ENCODE measurements at places on chromosomes 16 and 17.

- no peak for DNase-seq
These were observed 13.2 kb downstream of the SLX4 start for GRCh38 chr16:3598236-3598635.

GRCh38 chr17:29640413-29640812, 17.7 kb upstream of the CORO6 start:
- DNase-seq, result no peak

GRCh38 chr16:88686062-88686438, 257 bp downstream of the SNAI3 start:
- peak; percentile 49 for DNase-seq

DNA sequence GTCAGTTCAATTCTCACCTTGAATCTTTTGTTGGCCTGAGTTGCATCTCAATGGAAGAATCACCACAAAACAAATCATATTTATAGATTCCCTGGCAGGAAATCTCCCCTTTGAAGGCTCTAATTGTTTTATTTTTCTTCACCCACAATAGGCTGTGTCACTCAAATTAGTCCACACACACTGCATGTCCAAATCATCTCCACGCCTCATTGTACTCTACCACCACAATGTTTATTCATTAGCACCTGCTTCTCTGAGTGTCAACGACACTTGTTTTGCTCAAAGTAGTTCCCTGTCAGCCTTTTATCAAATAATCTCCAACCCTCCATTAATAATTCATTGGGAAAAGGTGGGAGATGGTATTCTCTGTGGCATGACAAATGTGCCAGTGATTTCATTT, 164.3 kb downstream of the ABCC12 start:
- no peak for DNase-seq

- DNase-seq, result no peak
These were observed 210.6 kb upstream of the HS3ST3A1 start for GRCh38 chr17:13812350-13812749.

GRCh38 chr17:9336817-9337216, 238.8 kb downstream of the STX8 start:
- no peak for DNase-seq

DNA sequence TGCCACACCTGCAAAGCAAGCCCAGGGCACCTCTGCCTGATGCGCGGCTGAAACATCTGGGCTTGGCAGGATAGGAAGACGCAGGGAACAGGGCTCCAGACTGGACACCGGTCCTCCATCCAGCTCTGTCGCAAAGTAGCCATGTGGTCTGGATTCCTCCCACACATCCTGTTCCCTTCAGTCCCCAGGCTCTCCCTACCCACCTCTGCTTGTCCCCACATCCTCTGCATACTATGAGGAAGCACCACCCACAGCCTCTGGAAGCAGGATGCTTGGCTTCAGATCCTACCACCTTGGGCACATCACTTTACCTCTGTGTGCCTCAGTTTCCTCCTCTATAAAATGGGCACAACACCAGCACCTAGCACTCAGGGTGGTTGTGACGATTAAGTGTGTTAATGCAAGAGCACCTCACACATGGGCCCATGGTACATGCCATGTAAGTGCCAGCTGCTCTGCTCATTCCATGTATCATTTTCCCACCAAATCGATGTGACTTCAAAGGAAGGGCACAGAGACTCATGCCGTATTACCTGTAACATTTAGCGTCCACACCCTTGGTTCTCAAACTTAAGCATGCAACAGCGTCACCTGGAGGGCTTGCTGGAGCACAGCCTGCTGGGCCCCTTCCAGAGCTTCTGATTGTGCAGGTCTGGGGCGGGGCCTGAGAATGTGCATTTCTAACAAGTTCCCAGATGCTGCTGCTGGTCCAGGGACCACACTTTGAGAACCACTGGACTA, 138.6 kb upstream of the SDK2 start:
- no peak for DNase-seq

GRCh38 chr17:77449908-77450741, 309.4 kb downstream of the SEC14L1 start:
- no peak for DNase-seq

- no peak for DNase-seq
These were observed 210.7 kb downstream of the STX8 start for GRCh38 chr17:9364837-9365430.

GRCh38 chr17:53321651-53322050, 501.1 kb upstream of the KIF2B start:
- DNase-seq, result no peak

GRCh38 chr16:86910161-86910769, 331.9 kb downstream of the FOXL1 start:
- DNase-seq, result no peak

DNA sequence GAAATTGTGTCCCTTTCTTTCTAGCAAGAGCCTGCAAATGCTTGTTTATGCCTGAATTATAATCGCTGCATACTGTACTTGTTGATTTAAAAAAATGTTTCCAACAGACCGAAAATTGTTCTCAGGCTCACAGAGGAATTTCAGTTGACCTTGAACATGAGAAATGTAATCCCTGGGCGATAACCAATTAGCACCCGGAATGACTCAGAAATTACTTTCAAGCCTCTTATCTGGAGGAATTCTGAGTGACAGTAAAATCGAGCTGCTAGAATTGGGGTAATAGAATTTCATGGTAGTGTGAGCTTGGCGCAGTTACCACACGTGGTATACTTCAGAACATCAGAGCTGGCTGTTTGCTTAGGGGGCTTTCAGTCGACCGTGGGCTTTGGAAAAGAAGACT, 139.1 kb upstream of the CACNG3 start:
- no peak for DNase-seq
